ENCODE measurements at places on chromosomes 5 and 9.

DNA sequence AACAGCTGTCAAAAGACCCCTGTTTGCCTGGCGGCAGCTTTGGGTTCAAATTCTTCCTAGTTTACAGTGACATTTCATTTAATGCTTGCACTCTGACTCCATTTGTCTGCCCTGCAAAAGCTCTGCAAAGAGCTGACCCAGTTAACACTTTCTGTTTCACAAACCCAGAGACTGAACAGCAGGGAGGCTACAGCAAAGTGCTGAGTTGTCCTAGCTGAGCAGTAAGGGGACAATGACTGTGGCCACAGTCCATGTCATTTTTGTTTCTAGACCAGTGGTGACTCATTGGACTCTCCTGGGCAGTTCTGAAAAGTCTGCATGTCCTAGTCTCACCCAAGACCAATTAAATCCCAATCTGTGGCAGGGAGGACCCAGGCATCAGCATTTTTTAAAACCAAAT is 994.8 kb upstream of the WWC1 start:
- no peak for DNase-seq

GRCh38 chr9:108278341-108278740 is 577.4 kb downstream of the ACTL7B start:
- DNase-seq: no peak

DNA sequence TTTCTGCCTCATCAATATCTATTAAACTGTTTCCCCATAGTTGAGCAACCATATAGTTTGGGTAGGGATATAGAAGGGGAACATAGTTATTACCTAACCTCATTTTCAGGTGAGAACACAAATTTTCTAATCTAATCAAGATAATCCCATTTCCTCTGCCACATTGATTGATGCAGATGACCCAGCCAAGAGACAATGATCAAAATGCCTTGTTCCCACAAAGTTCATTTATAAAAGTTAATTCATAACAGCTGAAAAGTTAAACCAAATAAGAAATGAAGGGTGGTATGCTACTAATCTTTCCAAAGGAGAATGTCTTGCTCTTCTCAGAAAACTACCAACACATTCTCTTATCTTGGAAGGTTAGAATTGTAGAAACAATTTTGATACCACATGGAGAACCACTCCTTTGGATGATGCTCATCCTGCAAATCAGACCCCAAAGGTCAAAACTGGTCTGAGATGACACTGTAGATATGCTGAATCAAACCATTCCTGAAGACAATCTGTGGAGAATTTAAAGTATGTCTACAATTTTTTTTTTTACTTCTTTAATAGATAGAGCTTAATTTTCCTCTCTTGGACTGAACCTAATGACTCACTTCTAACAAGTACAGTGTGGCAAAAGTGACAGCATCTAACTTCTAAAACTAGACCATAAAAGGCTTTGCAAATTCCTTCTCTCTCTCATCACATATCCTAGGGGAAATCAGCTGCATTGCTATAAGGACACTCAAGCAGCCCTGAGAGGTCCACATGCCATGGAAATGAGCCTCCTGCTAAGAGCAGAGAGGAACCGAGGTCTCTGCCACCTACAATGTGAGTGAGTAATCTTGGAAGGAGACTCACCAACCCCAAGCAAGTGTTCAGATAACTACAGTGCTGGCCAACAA is 586.7 kb upstream of the TUSC1 start:
- DNase-seq: no peak

DNA sequence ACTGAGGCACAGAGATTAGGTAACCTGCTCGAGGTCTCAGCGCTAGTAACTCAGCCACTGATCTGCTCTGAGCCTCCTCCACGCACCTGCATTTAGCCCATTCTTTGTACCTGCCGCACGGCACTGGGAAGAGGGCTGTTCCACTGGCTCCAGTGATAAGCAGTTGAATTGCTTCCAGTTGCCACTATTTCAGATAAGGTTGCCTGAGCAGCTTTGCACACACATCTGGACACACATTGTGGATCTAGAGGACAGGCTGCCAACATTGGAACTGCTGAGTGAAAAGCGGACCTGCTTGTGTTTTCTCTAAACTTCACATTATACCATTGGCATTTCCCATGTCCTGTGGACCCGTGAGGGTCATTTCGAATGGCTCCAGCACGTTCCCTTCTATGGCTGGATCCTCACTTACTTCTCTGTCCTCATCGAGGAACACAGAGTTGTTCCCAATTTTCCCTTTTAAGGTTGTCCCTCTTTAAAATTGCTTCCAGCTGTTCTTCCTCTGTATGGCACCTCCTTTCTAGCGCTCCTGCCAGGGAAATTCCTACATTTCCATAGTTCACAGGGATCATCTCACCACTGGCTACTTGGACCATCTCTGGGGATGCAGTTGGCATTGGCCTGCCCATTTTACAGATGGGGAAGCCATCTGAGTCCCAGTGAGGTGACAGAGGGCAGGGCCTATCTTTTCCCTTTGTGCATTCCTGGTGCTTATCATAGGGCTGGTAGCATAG is 45.9 kb upstream of the RPL26L1 start:
- DNase-seq: no peak

DNA sequence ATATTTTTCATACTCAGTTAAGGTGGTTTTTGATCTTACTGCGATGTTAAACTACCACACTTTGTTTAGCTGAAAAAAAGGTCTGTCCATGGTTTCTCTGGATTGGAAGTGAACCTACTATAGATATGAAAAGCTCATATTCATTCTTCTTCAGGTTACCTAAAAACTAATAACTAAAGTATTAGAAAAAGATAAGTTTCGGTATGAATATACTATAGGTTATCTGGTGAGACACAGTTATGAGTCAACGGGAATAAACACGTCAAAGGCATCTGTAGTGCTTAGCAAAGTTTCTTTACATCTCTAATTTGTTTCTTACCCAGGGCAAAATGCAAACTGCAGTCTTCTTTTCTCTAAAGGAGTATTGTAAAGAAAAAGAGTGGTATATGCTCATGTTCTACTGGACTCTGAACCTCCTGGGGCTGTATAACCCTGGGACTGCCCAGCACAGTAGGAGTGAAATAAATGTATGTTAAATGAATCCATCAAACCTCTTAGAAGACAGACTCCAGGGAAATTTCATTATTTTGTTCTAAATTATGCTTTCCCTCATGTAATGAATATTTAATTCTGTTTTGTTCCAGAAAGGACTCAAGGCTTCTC is 521.9 kb downstream of the PDE4D start:
- DNase-seq: no peak

DNA sequence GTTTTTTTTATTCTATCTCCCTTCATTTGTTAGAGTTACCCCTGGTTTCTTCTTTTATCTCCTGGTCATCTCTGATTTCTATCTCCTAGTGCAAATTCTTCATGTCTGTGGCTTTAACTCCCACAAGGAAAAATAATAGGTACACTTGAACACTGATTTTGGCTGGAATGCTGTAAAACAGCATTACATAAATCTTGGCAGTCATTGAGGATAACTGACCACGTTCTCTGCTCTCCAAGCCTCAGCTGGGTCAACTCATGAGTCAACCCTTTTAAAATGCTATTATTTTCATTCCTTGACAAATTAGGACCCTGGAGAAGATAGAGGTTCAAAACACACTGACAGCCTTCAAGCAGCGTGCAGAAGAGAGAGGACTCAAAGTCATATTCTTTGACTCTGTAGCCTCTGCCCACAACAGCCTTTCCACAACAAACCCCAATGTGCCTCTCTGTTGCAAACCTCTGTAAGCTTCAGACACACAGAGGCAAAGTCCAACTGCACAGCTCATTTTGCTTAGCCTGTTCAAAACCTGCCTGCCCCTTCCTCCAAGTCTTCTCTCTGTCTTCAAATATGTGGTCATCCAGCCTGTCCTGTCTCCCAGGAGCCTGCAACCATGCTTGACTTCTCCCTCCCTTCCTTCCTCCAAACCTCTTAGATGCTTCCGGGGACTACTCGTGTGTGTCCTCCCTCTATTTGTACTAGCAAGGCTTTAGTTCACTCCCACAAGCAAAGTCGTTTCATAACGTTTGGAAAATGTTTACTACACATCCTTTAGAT is 398.4 kb downstream of the MED10 start:
- no peak for DNase-seq

DNA sequence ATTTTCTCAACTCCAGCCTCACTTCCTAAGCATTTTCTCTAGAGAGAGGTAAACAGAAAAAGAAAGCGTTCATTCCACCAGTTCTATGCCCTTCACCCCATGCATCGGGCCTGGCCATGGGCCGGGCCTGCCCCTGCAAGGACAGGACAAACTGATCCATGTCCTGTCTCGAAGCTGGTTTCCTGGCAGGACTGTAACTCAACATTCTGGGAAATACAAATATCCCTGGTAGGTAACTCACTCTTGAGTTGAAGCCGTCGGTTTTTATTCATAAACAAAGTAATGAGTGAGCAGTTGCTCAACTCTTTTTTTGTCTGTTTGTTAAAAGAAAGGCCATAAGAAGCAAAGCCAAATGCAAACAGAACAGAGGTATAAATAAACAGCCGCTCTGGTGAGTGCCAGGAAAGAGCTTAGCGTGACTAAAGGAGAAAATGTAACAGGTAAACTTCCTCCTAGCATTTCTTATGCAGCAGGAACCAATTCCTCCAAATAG is 64.4 kb upstream of the DNAH5 start:
- no peak for DNase-seq

GRCh38 chr5:7728076-7728475 is 122.9 kb downstream of the CFAP90 start:
- DNase-seq: no peak

GRCh38 chr9:74953235-74953751 is 581 bp upstream of the C9orf40 start:
- DNase-seq: no peak

DNA sequence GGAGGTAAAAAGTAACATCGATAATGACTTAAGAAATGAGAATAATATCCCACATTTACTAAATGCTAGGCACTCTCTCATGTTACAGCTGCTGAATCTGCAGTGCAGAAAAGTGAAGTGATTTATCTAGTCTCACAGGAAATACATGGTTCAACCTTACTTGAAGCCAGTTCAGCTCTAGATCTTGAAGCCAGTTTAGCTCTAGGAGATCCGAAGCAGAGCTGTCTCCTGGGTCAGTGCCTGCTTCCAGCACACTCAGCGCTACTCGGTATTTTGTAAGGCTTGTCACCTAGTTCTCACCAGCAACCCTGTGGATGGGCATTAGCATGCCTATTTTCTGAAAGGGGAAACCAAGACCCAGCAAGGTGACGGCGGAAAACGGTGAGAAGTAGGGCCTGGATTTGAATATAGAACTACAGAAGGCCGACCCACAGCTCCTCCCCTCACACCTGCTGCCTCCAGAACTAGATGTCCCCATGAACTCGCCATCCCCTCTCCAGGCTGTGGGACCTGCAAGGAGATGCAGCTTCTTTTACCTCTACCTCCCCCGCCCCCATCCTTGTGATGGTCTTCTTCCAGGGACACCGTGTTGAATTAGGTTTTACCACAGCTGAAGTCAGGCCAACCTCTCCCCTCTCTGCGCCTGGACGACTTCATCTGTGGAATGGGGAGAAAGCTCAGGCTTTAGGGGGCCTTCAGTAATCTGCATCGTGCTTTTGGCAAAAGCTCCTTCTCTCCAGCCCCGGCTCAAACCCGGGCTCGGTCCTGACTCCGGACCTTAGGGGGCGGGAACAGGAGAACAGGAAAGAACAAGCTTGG is 4.4 kb upstream of the MSX2 start:
- DNase-seq: no peak

DNA sequence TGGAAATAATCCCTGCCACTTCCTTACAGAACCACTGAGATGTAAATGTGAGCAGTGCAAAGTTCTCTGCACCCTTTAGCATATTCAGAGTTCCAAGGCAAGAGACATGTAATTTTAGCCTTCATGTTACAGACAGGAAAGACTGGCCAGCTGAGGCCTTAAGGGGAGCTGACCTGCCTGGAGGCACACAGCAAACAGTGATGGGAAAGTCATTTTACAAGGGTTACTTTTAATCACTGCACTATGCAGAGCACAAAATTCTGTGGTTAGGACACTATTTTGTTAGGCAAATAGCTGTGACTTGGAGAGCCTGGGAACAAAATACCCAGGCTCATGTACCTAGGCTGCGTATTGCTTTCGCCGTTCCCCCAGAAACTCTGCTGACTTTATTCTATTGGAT is 30.2 kb upstream of the TNIP1 start:
- DNase-seq: no peak

- no peak for DNase-seq
These were observed 28.3 kb upstream of the RAI14 start for GRCh38 chr5:34627794-34628193.

- no peak for DNase-seq
These were observed 166.4 kb upstream of the SLC27A6 start for GRCh38 chr5:128798871-128799270.

- peak; percentile 64 for DNase-seq
These were observed 1.2 kb upstream of the BTF3 start for GRCh38 chr5:73496984-73497457.

DNA sequence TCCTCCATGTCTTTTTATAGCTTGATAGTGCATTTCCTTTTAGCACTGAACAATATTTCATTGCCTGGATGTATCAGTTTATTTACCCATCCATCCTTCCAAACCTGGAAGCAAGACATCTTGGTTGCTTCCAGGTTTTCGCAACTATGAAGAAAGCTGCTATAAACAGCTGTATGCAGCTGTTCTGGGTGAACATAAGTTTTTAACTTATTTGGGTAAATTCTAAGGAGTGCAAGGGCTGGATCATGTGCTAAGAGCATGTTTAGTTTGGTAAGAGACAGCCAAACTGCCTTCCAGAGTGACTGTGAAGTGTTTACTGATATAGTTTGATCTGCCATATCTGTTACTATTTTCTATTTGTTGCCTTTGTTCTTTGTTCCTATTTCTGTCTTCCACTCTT is 58.5 kb downstream of the CSF2 start:
- no peak for DNase-seq

- no peak for DNase-seq
These were observed 184.4 kb upstream of the DMRT1 start for GRCh38 chr9:656926-657568.

- DNase-seq: no peak
These were observed 40.3 kb downstream of the TPPP start for GRCh38 chr5:652773-653350.

Data from GF-D8 (cell line).